Putamen (tissue), 1 donor: ENCODE measurements at places on chromosomes 1 and 21.
A peak's percentile ranks its signal among the peaks of the same experiment; 100 is the strongest.

DNA sequence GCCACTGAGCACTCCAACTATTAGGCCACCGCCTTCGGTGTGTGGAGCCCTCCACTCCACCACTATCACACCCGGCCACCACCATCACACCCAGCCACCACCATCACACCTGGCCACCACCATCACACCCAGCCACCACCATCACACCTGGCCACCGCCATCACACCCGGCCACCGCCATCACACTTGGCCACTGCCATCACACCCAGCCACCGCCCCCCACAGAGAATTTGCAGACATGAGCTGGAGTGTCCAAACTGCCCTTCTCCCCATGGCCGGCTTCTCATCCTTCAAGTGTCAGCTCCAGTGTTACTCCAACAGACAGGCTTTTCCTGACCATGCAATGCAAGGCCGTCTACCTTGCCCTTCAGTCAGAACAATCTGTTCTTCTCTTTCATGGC, 50.4 kb upstream of the A3GALT2 start:
- DNase-seq = no peak

- peak; percentile 15 for DNase-seq
Observed at GRCh38 chr1:193462629-193463320, 276.4 kb upstream of the B3GALT2 start.

DNA sequence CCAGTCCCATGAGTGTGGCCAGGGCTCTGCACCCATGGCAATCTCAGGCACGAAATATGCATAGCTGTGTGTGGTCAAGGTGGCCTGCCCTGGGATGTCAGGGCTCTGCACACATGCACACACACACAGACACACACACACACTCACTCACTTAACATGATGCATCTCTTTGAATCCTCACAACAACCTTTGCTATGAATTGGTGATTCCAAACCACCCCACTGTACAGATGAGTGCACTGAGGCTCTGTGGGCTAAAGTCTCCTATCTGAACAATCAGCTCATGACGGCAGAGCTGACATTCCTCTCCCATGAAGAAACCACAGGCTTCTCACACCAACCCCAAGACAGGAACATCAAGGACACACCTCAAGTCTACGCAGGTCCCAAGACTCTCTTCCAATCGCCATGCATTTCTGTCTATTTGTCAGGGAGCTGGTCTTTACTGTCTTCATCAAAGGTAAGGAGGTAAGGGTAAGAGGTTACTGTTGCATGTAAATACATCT, 131.6 kb downstream of the ETS2 start:
- DNase-seq = no peak

DNA sequence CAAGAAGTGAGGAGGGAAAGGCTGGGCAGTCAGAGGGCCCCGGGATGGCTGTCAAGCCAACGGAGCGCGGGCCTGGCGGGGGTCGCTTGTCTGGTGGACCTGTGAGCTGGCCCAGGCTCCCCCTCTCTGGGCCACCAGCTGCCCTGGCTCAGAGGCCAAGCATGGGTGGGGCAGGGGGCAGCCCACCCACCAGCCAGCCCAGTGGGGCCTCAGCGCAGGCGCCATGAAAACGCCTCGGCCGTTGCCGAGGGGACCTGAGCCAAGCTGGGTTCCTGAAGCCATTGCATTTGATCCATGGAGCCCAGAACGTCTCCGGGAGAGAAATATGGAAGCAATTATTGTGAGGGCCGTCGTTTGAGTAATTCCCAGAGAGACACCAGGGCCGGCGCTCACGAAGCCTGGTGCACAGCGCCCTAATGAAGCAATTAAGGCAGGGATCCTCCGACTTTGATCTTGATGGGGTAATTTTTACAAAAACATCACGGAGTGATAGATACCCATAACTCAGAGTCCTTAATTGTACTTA, 90.5 kb upstream of the TTC34 start:
- no peak for DNase-seq

- no peak for DNase-seq
Observed at GRCh38 chr1:208093754-208094719, 150.1 kb downstream of the PLXNA2 start.

DNA sequence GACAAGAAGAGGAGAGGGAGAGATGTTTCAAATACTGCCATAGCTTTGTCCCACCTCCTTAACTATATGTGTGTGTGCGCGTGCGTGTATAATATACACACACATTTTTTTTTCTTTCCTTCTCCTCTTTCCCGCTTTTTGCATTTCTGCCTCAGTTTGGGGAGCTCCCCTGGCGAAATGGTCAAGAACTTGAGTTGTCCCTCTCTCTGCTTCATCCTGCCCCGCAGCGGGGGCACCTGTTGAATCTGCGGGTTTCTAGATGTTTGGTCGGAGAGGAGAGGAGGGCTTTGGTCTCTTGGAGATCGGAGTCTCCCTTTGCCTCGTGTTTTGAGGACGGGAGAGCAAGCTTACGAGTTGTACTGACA, 504 bp downstream of the SCCPDH start:
- DNase-seq = peak; percentile 19

GRCh38 chr1:203320591-203321272, 15.4 kb downstream of the BTG2 start:
- DNase-seq = no peak

DNA sequence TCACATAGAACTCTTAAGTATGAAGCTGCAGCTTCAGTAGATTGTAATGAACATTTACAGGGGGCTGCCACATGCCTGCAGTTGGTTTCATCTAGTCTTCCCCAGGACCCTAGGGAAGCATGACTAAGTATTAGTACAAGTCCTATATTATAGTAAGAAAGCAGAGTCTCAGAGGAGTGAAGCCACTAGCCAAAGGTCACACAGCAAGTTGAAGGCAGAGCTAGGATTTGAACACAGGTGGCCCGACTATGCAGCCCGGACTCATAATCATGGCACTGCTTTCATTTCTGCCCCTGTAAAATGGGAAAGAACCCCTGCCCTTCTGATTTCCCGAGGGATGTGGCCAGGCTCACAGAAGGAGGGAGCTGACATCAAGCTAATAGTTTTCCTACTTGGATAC, 8.4 kb upstream of the CRYBG2 start:
- no peak for DNase-seq

GRCh38 chr1:99180915-99181314, 83.4 kb upstream of the PLPPR4 start:
- DNase-seq = peak; percentile 8

- DNase-seq = no peak
Observed at GRCh38 chr1:209989525-209989924, 51.5 kb downstream of the SYT14 start.

DNA sequence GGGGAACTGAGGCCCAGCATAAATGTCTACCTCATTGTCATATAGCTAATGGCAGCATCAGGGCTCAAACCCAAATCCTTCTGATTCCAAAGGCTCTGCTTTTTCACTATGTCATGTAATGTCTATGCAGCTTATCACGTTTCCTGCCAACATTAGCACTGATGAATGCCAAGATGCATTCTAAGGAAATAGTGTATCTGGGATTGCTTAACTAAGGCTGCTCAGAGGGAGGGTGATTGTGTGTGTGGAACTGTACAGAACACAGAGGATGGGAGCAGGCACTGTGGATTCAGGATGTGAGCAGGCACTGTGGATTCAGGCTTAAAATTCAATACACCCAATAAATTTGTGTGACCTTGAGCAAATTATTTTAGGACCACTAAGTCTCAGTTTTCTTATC, 456.4 kb upstream of the DEPDC1 start:
- DNase-seq = no peak

- no peak for DNase-seq
Observed at GRCh38 chr1:210098356-210098755, 134.2 kb upstream of the SERTAD4 start.

GRCh38 chr1:6917067-6917466, 131.8 kb downstream of the CAMTA1 start:
- DNase-seq = no peak

DNA sequence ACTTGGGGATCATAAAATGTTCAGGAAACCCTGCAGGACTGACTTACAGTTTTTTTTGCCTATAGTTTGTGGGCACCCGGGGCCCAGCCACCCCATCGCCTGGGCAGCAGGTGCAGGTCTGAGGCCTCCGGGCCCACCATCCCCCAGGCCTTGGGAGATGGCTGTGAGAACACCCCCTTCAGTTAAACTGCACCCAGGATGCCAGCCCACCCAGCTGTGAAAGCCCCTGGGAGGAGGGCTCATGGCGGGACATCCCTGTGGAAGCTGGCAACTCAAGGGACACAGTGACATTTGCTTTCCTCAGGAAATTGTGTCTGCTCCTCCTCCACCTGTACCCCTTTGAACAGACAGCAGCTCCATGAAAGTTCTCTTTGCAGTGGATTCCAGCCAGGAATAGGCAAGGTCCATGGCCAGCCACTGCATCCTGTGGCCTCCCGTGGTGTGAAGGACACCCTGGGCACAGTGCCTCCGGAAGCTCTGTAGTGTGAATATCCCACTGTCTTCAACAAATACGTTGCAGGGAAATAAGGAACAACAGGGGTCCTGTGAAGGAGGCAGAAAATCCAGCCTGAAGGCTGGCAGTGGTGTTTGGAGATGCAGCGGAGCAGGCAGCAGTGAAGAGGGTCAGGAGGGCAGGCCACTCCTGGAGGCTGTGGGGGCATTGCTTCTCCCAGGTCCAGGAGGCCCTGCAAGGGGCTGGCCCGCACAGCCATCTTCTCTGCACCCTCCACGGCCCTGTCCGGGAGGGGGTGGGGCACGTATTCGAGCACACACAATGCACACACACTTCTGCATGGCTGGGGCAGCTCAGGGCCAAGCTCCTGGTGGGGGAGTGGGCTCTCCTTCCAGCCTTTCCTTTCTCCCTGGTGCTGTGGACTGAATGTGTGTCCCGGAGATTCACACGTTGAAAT, 2.1 kb upstream of the OBSCN start:
- no peak for DNase-seq

DNA sequence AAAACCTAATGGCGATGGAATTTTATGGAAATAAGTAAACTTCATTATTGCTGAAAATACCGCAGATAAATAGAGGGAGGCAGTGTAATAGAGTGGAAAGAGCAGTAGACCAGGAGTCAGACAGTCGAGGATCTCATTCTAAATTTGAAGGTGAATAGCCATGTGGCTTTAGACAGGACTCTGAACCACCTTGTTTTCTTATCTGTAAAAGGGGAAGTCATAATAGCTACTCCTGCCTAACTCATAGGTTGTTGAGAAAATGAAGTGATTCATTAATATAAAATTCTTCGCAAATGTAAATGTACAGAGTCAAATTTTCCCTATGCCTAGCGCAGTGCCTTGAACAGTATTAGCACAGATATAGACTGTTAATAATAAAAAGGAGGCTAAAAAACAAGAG, 14.8 kb downstream of the RPS6KC1 start:
- DNase-seq = no peak
